Dorsolateral prefrontal cortex (tissue), 122 donors: ENCODE measurements at places on chromosomes 5 and 9.
A peak's percentile ranks its signal among the peaks of the same experiment; 100 is the strongest.

DNA sequence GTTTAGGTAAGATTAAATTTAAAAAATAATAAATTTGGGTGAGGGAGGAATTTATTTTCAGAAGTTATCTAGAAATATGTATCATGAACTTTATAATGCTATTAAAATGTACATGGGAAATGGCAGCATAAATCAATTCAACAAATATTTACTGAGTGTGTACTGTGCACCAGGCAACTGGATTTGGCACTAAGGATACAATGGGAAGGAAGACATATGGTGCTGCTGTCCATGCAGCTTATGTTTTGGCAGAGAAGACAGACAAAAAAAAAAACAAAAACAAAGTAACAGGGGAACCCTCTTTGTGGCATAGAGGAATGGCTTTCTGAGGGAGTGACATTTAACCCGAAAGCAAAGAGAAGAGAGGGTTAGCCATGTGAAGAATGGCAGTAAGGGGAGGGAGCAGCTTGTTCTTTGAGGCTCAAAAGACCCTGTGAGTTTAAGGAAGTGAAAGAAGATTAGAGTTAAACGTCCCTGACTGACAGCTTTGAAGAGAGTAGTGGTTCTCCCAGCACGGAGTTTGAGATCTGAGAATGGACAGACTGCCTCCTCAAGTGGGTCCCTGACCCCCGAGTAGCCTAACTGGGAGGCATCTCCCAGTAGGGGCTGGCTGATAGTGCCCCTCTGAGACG, 23.9 kb downstream of the CNTRL start:
- no peak for DNase-seq

- no peak for DNase-seq
These were observed 20.3 kb downstream of the ANGPTL2 start for GRCh38 chr9:127102176-127102575.

- peak; percentile 26 for DNase-seq
These were observed 101.3 kb downstream of the PHF2 start for GRCh38 chr9:93677641-93678136.

GRCh38 chr5:122810405-122810804, 35.0 kb upstream of the SNX24 start:
- DNase-seq, result no peak

DNA sequence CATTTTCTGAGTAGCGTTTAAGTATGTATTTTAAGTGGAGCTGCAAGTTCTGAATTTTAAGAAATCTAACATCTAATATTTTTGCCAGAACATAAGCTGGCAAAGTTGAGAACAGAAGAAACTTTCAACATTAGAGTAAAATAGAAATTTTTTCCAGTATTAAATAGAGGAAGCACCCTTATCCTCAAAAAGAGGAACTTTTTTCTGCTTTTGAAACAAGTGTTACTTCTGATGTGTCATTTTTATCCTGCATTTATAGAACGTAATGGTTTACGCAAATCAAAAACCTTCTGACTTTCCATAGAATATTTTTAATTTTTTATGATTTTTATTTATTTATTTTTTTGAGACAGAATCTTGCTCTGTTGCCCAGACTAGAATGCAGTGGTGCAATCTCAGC, 21.8 kb downstream of the ZBED3 start:
- DNase-seq, result no peak

- no peak for DNase-seq
These were observed 11.4 kb upstream of the ADRA1B start for GRCh38 chr5:159904874-159905273.

DNA sequence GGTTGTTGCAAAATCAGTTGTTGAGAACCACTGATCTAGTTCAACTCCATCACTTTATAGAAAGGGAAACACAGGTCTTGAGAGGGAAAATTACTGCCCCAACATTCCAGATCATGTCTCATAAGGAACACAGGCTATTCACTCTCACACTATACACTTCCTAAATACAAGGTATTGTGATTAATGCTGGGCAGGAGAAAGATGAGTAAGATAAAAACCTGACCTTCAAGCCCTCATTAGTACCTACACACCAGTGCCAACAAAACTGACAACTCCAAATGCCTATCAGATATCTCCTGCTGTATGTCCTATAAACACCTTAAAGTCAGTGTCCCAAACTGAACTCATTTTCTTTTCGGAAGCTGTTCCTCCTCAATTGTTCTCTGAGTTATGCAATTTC, 8.2 kb downstream of the GNE start:
- no peak for DNase-seq

DNA sequence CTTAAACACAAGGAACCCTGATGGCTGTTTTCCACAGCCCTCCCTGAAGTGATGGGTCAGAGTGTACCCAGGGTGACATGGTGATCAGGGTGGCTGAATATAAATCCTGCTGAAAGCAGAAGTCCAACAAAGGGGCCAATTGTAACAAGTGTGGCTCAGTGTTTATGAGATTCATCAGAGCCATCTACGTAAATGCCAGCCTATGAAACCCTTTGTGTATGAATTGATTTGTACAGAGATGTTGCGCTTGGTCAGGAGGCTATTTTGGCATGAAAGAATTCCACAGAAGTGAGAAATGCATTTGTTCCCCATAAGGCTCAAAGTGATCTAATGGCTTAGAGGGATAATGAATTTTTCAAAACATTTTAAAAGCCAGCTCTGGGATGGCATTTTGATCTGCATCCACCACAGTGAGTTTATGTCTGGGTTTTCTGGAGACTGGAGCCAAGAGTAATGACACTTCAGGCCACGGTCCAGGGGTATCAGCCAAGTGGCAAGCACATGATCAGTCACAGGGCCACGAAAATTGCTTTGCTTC, 12.4 kb downstream of the PRUNE2 start:
- DNase-seq, result peak; percentile 52

DNA sequence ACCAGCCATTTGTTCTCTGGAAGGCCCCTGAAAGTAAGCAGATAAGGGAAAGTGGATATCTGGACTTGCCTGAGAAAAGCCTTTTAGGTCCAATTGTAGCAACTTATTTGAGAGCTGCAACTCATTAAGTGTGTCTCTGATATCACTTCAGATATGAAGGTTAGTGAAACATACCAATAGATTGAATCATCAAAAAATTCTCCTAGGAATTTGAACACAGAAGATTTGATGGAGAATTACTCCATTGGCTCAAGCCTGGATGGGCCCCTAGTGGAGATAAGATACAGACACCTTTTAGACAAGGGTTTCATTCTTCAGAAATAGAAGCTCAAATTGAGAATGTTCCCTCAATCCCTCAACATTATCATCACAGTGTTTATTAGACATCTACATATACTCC, 356.7 kb downstream of the NDUFS4 start:
- DNase-seq, result no peak

GRCh38 chr5:138523406-138523805, 19.6 kb downstream of the ETF1 start:
- no peak for DNase-seq

- DNase-seq, result no peak
These were observed 232.1 kb downstream of the SH3GL2 start for GRCh38 chr9:17810728-17811571.

GRCh38 chr9:127717766-127718165, 1.9 kb downstream of the TTC16 start:
- DNase-seq, result peak; percentile 50

GRCh38 chr5:57862471-57862911, 379.9 kb upstream of the ACTBL2 start:
- DNase-seq, result no peak

- no peak for DNase-seq
These were observed 2.3 kb downstream of the CCDC69 start for GRCh38 chr5:151221574-151221973.

DNA sequence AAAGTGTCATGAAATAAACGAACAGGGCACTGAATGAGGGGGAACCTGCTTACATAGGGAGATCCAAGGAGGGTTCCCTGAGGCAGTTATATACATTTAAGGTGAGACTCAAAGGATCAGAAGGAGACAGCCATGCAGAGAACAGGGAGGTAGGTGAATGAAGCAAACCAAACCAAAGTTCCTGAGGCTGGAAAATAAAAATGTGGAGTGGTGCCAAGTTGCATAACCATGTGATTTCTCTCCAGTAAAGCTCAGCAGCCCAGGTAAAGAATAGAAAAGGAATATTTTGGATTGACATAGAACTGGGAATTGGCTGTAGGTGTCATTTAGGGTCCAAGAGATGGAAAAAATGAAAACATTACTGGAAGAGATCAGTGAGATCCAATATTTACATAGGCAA, 110.7 kb downstream of the CAAP1 start:
- DNase-seq, result no peak

DNA sequence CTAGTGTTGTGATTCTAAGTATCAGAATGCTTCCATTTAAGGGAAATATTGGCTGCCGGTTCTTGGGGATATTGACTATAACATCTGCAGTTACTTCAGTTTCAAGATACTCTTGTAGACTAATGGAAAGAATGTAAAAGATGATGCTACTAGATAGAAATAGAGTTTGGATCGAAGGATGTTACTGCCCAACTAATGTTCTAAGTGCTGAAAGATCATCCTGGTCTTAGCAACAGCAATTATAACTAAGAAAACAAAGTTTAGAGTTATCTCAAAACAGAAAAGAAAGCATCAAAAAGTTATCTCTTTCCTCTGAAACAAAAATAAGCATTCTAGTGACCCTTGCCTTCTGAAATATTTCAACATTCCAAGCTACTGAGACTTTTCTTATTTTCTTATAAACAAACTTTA, 49.9 kb downstream of the ITGA1 start:
- no peak for DNase-seq

DNA sequence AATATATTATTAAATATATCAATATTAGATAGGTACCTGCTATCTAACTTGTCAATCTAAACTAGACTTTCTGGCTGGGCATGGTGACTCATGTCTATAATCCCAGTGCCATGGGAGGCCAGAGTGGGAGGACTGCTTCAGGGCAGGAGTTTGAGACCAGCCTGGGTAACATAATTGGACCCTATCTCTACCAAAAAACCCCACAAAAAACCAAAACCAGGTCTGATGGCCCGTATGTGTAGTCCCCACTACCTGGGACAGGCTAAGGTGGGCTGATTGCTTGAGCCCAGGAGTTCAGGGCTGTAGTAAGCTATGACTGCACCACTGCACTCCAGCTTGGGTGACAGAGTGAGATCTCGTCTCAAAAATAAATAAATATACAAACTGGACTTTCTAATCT, 55.0 kb downstream of the PJA2 start:
- no peak for DNase-seq

DNA sequence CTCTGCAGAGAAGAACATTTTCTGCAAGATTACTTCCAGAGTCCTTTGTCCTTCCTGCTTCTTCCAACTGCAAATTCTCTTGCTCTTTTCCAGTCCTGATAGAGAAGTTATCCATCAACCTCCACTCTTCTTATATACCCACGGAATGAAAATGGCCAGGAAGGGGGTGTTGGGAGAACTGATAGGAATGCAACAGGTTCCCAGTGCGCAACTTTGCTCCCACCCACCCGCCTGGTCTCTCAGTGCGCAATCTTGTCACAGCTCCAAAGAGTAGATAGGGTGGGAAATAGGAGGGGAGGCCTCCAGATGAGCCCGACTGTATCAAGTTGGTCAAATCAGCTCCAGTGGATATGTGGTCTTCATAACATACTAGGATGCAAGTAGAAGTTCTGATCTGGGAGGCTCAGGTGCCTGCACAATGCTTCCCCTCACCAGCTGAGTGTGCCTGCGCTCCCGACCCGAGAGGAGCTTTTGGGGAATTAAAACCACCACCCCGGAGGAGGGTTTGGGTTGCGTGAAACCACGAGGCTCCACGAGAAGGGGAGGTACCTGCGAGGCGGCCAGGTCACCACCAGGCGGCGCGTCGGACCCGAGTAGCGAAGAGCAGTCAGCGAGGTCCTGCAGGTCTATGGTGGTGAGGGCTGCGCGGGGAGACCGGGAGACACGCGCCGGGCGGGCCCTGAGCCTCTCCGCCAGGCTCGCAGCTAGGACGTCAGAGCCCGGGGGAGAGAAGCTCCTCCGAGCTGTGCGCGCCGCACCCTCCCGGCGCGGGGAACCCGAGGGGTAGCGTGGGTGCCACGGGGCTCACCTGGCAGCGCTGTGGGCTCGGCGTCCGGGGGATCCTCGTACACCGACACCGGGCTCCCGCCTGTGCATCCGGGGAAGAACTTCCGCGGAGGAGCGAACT, 835 bp downstream of the MCIDAS start:
- DNase-seq, result no peak

DNA sequence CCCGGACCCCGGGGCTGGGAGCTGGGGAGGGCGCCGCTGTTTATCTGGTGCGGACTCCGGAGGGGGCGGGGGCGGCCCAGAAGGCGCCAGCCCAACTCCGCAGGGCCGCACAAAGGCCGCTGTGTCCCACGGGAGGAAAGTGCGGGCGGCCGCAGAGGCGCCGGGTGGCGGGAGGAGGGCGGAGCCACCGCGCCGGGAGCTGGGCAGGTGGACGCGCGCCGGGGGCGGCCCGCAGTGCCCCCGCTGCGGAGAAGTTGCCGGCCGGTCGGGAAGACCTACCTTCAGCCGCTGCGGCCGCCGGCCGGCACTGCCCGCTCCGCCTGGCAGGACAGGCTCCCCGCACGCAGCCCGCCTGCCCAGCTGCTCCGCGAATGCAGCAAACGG, 43.6 kb downstream of the NACC2 start:
- DNase-seq, result peak; percentile 73

GRCh38 chr9:94079236-94079635, 5.0 kb upstream of the PTPDC1 start:
- DNase-seq, result no peak

DNA sequence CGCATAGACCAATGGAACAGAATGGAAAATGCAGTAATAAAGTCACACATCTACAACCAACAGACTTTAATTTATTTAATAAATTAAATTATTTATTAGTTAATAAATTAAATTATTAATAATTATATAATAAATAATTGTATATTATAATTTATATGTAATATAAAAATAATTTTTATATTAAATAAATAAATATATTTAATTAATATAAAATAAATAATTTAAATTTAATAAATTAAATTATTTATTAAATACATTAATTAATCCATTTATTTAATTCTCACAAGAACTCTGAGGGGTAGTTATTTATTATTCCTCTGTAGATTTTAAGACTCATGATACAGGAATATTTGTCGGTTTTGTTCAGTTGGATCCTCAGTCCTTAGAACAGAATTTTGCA, 176.1 kb upstream of the ADAMTS19 start:
- no peak for DNase-seq

DNA sequence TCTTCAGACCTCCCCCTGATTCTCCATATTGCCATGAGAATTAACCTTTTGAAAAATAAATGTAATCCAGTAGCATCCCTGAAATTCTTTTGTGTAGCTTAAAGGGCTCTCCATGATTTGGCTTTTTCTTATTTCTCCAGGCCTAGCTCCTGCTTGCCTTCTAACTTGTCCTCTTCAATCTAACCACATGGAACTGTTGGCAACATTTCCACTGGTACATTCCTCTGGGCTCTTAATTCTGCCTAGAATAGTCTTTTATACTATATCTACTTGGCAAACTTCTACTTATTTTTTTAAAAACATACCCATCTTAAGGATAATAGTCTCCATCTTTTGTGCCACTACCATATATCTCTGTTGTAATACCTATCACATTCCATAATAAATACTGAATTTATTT, 54.1 kb downstream of the GNG10 start:
- no peak for DNase-seq
